ENCODE measurements at places on chromosomes 3 and 15.

GRCh38 chr3:136149667-136150066 lies 46.5 kb downstream of the MSL2 start:
- no peak for DNase-seq

DNA sequence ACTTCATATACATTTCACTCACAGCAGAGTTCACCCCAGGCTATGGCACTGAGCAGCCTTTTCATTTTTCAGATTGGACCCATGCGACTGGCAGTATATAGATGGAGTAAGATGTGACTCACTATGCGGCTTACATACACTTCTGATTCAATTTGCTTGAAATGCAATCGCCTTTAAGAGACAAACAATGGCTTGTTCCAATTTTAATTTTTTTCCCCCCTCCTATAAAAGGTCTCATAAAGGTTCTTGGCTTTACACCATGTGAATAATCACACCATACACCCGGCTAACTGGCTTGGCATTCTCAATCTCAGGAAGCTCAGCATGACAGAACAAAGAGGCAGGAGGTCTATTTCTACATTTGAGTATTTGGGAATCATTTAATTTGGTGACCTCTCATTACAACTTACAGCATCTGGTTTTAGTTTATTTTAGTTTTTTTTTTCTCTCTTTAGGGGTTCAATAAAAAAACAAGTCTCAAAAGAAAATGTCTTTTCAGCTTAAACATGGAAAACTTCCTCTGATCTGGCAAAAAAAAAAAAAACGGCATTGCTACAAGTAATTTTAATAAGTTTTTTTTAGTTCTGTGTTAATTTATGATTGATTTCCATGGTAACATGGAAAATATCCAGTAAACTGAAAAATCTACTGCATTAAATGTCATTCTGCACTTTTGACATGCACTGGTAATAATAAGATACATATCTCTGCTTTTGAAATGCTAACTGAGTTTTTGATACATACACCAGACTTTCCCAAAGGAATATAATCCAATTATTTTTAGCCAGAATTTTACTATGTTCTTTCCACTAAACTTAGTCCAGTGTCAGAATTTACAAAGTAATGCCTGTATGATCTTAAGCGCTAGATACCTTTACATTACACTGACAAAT lies 38.8 kb downstream of the GADL1 start:
- DNase-seq: no peak

DNA sequence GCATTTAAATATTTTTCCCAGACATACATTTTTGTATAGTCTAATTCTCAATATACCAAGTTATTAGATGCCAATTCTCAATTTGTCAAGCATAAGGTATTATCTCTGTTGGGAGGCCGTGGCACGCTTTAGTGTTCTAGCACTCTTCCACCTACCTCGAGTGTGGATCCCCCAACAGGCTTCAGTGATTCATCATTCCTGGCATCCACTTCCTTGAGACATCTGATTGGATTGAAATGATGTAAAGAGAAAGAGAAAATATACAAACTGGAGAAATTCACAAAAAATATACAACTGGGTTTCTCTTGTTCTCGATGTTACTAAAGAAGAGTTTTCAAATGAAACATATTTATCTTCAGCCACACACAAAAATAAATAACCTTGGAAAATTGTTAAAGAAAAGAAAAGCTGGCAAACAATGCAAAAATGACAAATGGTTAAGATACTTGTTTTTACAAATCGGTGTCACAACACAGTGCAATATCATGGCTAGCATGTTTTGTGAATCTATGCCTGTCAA lies 218.0 kb upstream of the CDIN1 start:
- DNase-seq: no peak

GRCh38 chr3:137083332-137083731 lies 125.5 kb downstream of the IL20RB start:
- DNase-seq: no peak

DNA sequence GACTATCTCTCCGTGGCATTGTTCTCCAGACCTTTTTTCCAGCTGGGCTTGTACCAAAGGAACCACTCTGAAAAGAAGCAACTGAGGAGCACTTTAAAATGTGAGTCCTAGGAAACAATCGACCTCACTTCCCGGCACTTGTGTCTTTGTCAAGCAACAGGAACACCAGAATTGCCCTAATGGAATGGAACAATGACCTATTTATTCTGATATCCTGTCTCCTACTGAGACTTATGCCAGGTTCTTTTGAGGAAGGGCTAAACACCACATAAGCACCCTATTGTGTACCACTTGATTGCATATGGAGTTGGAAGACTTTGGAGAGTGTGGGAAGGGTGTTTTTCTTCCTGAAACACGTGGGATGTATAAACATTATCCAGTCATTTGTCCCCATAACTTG lies 56.8 kb upstream of the TGFBR2 start:
- no peak for DNase-seq

GRCh38 chr15:50246631-50247030 lies 18.9 kb downstream of the HDC start:
- no peak for DNase-seq

DNA sequence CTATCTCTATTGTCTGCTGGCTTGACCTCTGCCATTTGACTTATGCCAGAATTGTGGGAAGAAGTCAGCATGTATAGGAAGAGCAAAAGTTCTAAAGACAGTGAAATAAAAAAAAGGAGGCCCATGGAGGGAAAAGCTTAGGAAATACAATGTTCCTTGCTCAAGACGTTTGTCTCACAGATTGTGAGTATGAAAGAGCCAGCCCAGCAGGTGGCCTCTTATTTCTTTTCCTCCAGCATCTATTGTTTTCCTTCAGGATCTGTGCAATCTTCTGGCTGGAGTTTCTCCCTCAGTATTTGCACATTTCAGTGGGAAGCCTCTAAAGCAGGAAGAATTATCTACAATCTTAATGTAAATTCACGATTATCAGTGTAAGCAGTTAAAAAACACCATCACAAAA lies 43.7 kb downstream of the ZDHHC3 start:
- DNase-seq: no peak

DNA sequence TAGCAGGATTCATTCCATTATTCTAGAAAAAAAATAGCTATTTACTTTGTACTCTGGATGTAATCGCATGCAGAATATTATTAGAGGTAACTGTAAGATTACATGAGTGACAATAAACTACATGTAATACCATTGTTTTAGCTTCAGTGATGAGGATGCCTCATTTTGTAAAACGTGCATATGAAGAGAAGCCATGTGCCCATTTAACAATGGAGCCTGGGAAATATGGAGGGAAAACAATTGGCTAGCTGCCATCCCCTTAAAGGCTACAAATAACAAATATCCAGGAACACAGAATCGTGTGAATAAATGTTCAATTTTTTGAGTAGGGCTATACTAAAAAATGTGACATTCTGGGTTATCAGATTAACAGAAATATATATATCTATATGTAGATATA lies 151.1 kb downstream of the SAMMSON start:
- no peak for DNase-seq

- no peak for DNase-seq
These were observed 143.8 kb downstream of the PLD1 start for GRCh38 chr3:171666516-171666915.

DNA sequence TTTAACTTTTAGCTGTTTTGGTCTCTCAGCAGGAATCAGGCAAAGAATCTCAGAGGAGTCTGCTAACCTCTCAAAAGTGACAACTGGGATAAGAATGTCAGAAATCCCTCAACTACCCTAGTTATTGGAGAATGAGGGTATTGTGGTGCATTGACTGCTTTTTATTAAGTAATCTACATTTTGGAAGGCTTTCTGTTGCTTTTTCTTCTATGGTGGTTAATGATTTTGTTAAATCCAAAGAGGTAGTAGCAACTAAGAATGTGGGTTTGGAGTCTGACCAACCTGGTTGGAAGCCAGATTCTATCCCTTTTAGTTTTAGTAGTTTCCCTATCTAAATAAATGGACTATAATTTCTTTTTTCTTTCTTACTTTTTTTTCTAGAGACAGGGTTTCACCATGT lies 94.7 kb upstream of the RNF7 start:
- no peak for DNase-seq

- DNase-seq: no peak
These were observed 234.7 kb downstream of the THSD4 start for GRCh38 chr15:71349736-71350526.

- DNase-seq: no peak
These were observed 114.3 kb downstream of the PPM1L start for GRCh38 chr3:160870327-160870726.

GRCh38 chr3:32302601-32303398 lies 64.3 kb downstream of the CMTM8 start:
- no peak for DNase-seq

GRCh38 chr3:52793702-52794611 lies 639 bp upstream of the ITIH3 start:
- no peak for DNase-seq

- no peak for DNase-seq
These were observed 23.2 kb downstream of the GPR15 start for GRCh38 chr3:98555025-98555379.

GRCh38 chr3:87333393-87333892 lies 57.1 kb upstream of the POU1F1 start:
- DNase-seq: no peak

GRCh38 chr3:71511037-71511436 lies 72.5 kb downstream of the FOXP1 start:
- DNase-seq: no peak

DNA sequence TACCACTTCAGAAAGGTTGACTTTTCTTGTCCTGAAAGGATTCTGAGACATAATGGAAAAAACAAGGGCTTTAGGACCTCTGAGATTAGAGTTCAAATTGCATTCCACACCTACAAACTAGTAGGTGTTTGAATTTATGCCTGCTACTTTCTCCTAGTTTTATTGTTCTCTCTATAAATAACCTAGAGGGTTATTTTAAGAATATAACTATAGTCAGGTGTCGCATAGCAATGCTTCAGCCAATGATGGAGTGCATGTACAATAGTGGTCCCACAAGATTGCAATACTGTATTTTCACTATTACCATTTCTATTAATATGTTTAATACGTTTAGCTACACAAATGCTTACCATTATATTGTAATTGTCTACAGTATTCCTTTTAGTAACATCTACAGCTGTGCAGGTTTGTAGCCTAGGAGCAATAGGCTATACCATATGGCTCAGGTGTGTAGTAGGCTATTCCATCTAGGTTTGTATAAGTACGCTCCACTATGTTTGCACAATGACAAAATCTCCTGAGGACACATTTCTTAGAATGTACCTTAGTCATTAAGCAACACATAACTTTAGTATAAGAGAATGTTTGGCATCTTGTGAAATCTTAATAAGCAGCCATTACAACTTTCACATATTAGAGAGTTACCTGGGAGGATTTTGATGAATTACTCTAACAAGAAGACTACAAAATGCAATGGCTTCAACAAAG lies 1352.5 kb downstream of the ZPLD1 start:
- DNase-seq: no peak

GRCh38 chr3:136954980-136955780 lies 2.6 kb upstream of the IL20RB start:
- DNase-seq: no peak

GRCh38 chr3:67798412-67798811 lies 144.0 kb upstream of the SUCLG2 start:
- DNase-seq: no peak

DNA sequence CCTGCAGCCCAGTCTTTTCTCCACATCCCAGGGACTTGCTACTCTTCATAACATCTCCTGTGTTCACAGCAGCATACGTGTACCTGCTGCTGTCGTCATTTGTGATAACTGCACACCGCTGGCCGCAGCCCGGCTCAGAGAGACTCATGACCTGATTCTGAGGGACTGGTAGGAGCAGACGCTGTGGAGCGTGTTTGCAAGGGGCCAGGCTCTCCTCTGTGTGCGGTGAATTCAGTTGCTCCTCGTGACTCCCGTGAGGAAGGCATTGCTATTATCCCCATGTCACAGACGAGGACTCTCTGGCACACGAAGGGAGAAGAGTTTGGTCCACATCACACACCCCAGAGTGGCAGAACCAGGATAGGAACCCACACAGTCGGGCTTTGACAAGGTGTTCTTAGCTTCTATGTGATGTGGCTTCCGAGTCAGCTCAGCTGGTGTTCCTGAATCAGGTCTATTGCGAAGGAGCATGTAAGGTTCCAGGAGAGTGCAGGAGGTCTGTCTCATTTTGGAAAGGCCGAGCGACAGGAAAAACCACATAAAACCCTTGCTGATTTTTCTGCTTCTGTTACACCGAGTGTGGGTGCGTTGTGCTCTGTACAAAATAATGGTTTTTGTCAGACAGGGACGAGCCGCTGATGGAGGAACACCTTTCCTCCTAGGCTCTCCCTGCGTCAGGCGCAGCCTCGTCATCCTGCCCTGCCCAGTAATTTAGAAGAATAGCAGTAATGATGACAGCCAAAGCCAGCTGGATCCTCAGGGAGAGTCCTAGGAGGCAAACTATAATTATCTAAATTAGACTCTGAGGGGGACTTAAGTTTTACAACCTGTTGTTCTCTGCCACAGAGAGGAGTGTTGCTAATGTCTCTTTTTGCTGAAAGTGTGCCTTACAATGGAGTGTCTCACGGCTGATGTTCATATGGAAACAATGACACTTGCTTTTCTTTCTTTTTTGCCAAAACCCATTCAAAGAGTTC lies 157.5 kb upstream of the RGMA start:
- DNase-seq: no peak

Measured in CD4-positive, alpha-beta T cell treated with Interleukin-15 for 4 hours (primary cell).